Hepatic stellate cell (primary cell): ENCODE measurements at places on chromosomes 6 and 20.

DNA sequence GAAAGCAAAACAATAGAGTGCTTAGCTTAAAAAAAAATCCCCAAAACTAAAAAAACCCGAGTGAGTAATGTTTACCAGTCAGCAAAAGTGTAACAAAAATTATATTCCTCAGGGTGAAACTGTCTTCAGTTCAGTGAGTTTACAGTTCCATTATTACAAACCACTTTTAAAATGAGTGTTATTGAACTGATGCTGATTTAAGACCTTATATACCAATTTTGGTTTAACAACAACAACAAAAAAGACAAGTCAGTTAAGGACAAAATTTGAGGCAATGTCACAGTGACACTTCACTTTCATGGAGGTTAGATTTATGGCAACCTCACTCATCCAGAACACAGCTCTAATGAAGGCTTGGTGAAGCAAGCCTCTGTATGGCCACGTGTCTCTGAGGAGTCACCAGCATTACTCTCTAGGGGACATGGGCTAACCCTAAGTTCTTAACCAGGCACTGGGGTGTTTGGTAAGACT lies 630.8 kb downstream of the PHF3 start:
- DNase-seq: no peak

DNA sequence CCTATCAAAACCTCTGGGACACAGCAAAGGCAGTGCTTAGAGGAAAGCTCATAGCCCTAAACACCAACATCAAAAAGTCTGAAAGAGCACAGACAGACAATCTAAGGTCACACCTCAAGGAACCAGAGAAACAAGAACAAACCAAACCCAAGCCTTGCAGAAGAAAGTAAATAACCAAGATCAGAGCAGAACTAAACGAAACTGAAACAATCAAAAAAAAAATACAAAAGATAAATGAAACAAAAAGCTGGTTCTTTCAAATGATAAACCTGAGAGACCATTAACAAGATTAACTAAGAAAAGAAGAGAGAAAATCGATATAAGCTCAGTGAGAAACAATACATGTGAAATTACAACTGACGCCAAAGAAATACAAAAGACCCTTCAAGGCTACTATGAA lies 34.8 kb upstream of the RUNX2 start:
- no peak for DNase-seq

GRCh38 chr6:154390034-154390433 lies 33.4 kb upstream of the IPCEF1 start:
- DNase-seq: no peak

DNA sequence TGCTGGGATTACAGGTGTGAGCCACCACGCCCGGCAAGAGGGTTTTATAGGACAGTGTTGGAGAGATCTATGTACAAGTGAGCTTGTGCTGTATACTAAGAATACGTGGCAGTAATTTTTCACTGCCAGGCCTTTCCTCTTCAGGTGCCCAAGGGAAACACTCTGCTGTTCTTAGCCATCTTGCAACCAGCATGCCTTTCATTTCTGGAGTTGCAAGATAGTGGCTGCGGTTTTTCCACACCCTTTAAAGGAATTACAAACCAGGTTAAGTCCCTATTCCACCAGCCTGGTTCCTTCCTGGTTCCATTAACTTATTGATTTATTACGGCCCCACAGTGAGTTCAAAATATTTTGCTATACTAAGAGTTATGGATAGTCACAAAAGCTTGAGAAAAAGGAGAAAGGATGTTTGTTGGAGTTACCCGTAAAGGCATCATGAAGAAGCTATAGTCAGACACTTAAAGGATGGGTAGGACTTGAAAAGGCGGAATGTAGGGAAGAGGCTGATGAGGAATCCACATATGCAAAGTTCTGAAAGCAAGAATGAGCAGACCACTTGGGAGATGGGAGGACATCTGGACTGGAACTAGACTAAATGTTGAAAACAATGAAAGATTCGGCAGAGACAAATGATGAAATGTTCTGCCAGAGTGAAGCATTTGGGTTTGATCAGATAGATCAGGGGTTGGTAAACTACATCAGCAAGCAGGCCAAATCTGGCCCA lies 61.4 kb upstream of the ASIP start:
- DNase-seq: no peak
